ENCODE measurements at places on chromosomes 5 and 9.

GRCh38 chr9:114643001-114643400 is 14.6 kb downstream of the TEX53 start:
- no peak for DNase-seq

DNA sequence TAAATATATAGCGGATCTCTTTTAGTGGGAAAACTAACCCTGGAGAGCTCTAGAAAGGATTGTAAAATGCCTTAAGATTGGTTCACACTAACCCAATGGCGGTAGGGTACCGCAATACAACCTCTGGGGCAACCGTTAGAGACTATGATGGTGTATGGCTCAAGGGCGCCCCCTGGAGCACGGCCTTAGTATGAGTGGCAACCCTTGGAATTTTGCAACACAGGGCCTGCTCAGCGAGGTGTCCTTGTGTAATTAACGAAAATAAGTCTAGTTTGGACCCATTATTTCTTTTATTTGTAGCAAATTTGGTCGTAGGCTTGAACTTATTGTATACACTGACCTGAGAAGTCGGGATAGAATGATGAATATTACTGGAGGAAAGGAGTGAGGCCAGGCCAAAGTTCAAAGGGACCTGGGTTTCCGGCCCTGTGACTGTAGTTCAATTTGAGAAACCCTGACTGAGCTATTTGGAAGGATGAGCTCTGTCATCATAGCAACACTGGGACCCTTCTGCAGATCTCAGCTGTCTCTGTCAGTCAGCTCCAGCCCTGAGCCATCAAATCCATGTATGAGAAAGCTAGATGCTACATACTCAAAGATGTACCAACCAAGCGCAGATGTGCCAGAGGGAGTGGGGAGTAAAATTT is 54.8 kb downstream of the CAMK4 start:
- no peak for DNase-seq

GRCh38 chr5:129500101-129500500 is 40.0 kb downstream of the ADAMTS19 start:
- DNase-seq = no peak

DNA sequence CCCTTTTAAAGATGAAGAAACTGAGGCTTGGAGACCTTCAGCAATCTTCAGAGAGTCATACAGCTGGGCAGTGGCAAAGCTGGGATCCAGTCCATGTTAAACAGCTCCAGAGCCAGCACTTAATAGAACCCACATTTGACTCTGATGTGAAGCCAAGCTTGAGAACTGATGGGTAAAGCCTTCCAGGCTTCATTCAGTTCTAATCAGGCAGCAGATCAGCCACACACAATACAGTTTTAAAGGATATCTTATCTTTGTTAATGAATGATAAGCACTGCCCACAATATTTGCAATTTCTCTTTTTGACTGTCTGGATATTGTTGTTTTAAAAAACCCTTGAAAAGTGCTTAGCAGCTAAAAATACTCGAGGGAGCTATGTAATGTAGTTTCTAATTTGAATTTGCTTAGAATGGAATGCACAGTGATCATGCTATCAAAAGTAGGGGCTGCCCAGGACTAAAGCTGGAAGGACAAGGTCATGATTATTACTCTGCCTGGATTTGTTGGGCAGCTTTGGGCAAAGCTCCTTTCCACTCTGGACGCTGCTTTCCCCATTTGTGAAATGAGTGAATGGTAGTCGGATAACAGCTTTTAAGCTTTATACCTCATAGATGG is 31.3 kb upstream of the HTR4 start:
- DNase-seq = no peak

- peak; percentile 44 for DNase-seq
Observed at GRCh38 chr5:77427998-77428397, 64.1 kb downstream of the WDR41 start.

- no peak for DNase-seq
Observed at GRCh38 chr9:108002371-108002956, 512.9 kb upstream of the KLF4 start.

Measured in fibroblast of skin of left quadriceps (primary cell).